ENCODE measurements at places on chromosomes 13 and 19.
A peak's percentile ranks its signal among the peaks of the same experiment; 100 is the strongest.

- no peak for DNase-seq
Measured at GRCh38 chr19:17069193-17069592, 6.1 kb downstream of the HAUS8 start.

GRCh38 chr13:89748716-89749115 is 1598.8 kb upstream of the MIR17HG start:
- no peak for DNase-seq

GRCh38 chr13:27018882-27019281 is 152.7 kb downstream of the USP12 start:
- DNase-seq, result no peak

- DNase-seq, result no peak
Measured at GRCh38 chr19:12668932-12669269, 2.3 kb downstream of the WDR83 start.

GRCh38 chr19:14318873-14319272 is 62.4 kb upstream of the ADGRE5 start:
- no peak for DNase-seq

GRCh38 chr13:27791146-27791900 is 960 bp upstream of the GSX1 start:
- DNase-seq, result no peak

DNA sequence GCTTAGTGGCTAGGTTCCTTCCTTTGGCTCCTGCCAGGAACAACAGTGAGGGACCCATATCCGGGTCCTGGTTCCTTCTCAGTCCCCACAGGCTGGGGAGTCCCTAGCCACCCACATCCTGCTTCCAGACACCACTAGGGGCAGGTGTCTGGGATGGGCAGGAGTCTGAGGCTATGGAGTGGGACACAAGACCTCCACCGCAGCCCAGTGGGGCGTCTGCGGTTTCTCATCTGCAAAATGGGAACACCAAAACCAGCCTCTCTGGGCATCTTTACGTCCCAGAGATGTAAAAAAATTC is 879 bp upstream of the FCGBP start:
- DNase-seq, result no peak

- DNase-seq, result no peak
Measured at GRCh38 chr13:25709088-25709487, 337.3 kb downstream of the ATP8A2 start.

DNA sequence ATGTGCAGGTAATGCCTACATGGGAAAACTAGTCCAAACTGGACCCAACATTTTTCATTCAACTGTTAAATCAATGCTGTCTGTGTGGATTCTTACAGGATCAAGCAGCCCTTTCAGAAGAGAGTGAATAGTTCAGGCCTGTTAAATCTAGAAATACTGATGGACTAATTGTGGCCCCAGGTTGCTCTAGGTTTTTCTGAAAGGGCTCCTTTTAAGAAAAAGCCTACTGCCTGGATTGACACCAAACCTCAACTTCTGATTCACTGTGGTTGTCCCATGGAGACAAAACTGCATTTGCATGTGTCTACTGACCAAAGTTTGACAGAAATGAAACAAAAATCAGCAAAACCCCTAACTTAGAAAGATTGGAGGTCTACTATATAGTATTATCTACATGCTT is 437.0 kb downstream of the KLF12 start:
- no peak for DNase-seq

GRCh38 chr19:11152318-11153062 is 3.1 kb downstream of the SPC24 start:
- peak; percentile 82 for DNase-seq

DNA sequence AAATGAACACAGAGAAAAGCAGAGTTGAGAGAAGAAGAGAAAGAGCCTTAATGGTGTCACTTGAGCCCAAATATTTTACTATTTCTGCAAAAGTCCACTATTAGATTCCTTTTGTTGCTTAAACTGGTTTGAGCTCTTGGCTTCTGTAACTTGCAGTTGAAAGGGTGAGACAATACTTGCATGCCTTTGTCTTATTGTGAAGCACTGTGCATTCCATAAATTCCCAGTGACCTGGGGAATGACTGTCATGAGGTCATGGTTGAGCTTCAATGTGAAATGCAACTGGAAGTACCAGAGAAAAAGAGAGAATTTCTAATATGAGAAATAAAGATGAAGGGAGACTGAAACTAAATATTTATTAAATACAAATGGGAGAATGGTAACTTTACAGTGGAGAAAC is 310.9 kb downstream of the TDRD3 start:
- no peak for DNase-seq

DNA sequence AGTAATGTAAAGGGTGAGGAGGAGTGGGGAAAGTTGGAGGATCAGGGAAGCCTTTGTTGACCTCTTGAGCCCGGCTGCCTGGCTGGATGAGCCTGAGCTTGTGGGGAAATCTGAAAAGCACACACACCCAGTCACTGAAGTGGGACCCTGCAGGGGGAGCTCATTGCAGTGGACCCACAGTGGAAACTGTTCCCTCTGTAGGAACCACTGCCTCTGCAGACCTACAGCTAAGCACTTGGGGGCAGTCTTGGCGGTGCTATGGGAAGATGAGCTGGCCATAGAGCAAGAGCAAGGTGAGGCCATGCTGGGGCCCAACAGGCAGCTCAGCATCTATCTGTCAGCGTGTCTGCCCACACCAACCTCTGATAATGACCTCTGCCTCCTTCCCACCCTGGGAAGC is 294.8 kb downstream of the TSHZ3 start:
- peak; percentile 35 for DNase-seq

- DNase-seq, result no peak
Measured at GRCh38 chr13:72853000-72853399, 71.1 kb downstream of the PIBF1 start.

GRCh38 chr13:109012115-109012514 is 382.7 kb downstream of the MYO16 start:
- no peak for DNase-seq

GRCh38 chr13:37944869-37945442 is 75.4 kb upstream of the TRPC4 start:
- DNase-seq, result no peak

DNA sequence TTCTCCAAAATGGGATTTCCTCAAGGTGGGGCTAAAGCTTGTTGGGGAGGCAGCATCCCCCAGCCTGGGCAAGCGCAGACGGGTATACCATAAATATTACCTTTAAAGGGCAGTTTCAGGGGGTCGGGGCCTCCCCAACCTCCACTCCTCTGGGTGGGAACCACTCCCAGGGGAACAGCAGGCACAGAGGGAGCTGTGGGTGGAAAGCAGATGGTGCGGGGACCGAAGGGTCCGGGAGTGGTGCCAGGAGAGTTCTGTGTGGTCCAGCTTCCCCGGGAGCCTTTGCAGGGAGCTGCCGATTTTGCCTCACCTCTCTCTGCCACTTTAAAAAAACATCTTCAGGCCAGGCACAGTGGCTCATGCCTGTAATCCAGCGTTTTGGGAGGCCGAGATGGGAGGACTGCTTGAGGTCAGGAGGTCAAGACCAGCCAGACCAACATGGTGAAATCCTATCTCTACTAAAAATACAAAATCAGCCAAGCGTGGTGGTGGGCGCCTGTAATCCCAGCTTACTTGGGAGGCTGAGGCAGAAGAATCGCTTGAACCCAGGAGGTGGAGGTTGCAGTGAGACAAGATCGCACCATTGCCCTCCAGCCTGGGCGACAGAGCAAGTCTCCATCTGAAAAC is 5.5 kb downstream of the MAST3 start:
- DNase-seq, result no peak

DNA sequence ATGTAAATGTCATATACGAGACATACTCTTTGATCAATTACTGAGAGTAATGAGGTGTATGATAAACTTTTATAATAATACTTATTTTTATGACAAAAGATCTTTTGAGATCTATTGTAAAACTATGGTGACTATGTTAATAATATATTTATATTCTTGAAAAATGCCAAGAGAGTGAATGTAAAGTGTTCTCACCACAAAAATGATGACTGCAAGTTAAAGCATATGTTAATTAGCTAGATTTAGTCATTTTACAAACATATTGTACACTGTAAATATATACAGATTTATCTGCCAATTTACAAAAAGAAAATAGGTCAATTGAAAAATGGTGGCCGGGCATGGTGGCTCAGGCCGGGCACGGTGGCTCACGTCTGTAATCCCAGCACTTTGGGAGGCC is 81.0 kb downstream of the GPC6 start:
- DNase-seq, result no peak

GRCh38 chr13:39542361-39542760 is 60.6 kb downstream of the LHFPL6 start:
- DNase-seq, result no peak

DNA sequence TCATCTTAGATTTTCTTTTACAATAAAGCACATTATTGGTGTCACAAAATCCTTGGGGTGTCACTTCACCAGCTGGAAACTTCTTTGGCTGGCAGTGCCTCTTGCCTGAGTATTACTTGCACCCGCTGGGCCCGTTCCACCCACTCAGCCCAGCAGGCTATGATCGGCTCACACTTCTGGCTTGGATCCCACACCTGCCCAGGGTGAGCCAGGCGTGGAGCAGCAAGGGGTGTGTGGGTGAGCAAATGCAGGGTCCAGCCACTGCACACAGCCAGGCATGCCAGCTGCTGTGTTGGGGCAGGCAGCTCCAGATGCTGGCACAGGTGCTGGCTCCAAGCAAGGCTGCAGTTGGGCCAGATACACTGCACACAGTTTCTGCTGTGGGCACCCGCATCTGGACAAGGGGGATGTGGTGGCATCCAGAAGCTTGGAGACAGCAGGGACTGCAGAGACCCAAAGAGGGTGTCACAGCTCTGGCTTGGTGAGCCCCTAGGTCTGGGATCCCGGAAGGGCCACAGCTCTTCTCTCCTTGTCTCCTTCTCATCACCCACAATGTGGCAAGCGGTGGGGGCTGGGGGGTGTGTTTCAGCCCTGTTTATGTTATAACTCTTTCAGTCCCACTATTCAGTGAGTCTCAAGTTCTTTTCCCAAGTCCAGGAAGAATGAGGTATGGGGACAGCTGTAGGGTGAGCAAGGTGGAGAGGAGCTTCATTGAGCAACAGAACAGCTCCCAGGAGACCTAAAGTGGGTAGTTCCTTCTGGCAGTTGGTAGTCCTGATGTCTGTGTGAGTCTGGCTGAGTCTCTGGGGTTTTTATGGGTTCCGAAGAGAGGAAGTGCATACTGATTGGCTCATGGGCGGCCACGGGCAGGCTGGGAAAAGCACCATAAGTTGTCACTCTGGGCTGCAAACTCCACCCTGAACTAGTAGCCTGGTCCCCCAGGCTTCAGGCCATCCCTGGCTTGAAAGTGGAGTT is 25.3 kb upstream of the TBC1D4 start:
- no peak for DNase-seq

DNA sequence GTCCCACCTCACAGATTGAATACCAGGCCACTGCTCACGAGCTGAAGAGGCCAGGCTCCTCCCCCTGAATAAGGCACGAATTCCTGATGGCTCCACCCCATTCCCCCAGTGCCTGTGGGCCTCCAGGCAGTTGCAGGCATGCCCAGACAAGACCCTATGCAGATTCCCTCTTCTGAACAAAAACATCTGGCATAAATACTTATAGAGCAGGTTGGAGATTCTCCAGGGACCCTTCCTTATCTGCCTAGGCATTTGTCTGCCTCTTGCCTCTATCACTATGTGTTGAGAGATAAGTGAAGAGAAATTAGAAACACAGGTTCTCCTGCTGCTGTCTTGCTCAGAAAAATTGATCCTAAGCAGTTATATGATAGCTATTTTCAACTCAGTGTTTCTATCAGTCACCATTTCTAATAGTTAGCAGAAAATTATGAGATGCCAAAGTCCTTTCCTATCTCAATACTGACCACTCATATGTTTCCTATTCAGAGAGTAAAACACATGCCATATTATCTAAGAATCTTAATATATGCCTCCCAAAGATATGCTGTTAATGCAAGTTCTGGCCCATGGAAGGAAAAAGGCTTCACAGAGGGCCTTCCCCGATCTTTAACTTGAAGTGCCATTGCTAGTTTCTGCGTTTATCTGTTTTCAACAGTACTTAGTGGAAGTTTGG is 364.0 kb downstream of the KCTD12 start:
- no peak for DNase-seq

DNA sequence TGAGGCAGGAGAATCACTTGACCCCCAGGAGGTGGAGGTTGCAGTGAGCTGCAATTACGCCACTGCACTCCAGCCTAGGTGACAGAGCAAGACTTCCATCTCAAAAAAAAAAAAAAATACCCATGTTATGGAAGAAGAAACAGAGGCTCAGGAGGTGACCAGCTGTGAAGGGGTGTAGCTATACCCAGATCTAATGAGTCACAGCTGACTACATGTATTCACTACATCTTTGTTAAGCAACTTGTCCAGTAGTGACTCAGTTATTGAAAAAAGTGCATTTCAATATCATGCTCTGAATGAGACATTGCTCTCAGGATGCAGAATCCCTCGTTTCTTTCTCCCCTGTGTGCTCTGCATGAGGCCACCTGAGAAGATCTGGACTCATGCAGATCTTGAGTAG is 16.1 kb upstream of the SPART start:
- peak; percentile 69 for DNase-seq
